ENCODE measurements at places on chromosomes 5 and 9. TPM values are rescaled to one million over a fixed set of nuclear protein-coding genes. Genes with fewer than 3 reads are reported as not detected.

DNA sequence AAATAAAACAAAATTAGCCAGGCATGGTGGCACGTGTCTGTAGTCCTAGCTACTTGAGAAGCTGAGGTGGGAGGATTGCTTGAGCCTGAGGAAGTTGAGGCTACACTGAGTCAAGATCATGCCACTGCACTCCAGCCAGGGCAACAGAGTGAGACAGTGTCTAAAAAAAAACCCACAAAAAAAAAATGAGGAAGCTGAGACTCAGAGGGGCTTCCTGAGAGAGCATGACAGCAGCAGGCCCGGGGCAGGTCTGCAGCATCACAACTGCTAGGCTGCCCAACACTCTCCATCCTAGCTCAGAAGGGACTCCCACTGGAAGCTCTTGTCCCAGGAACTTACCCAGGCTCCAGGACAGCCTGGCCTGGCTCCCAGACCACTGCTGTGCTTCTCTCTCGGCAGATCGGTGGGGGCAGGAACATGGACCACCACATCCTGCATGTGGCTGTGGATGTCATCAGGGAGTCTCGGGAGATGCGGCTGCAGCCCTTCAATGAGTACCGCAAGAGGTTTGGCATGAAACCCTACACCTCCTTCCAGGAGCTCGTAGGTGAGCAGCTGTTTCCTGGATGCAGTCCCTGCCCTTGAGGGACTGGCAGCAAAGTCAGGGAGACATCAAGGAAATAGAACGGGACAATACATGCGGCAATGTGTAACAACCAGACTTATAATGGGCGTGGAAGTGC, 19.1 kb downstream of the PTGS1 start:
- peak; percentile 63 for DNase-seq

DNA sequence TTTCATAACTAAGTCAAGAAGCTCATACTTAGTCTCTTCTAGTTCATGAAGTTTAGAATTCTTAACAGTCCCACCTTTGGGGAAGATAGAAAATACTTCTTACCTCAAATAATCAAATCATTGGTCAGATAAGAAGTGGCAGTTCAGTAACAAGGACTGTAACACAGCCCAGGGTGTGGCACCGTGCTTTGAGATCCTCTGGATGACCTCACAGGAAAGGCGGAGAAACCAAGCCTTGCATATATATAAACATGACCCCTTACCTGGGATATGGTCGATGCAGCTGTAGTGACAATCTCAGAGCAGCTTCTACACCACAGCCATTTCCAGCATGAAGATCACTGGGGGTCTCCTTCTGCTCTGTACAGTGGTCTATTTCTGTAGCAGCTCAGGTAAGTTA, at the start of gene SPINK7:
TSS of gene SPINK7 (plus strand) at position 271 of the 400 bp plus-strand sequence. CDS start at position 332, 61 bp downstream.
- no peak for DNase-seq

DNA sequence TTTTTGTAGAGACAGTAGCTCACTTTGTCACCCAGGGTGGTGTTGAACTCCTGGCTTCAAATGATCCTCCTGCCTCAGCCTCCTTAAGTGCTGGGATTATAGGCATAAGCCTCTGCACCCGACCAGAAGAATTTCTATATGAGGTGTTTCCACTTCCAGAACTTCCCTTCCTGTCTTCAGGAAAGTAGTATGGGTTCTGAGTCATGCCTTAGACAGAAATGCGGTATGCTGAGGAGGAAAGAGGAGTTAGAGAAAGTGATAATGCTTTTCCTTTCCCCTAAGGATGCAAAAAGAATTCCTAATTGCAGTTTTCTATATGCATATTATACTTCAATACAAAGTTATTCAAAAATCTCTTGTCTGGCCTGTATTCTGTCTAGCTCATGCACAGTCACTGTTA, 16.4 kb upstream of the ADAMTSL1 start:
- DNase-seq = no peak

GRCh38 chr9:135228345-135228982, 141.0 kb downstream of the OLFM1 start:
- no peak for DNase-seq

GRCh38 chr9:88993871-88994460, 2.7 kb downstream of the S1PR3 start:
- DNase-seq = no peak

- DNase-seq = no peak
Measured at GRCh38 chr9:26516773-26517343, 375.7 kb downstream of the CAAP1 start.

DNA sequence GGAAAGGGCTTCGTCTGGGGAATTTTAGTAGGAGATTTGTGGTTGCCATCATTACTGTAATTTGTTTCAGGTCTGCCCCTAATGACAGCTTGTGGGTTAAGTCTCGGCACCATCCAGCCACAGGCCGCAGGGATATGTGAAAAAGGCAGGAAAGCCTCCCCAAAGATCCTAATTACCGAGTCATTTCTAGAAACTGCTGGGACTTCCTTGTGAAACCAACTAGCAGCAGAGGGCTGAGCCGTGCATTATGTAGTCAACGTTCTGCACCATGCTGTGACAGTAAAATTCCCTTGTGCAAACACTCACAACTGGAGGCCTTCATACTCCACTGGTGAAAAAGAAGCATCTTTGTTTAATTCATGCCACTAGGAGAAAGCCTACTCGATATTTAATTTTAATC, 230.3 kb downstream of the MPDZ start:
- DNase-seq = no peak

DNA sequence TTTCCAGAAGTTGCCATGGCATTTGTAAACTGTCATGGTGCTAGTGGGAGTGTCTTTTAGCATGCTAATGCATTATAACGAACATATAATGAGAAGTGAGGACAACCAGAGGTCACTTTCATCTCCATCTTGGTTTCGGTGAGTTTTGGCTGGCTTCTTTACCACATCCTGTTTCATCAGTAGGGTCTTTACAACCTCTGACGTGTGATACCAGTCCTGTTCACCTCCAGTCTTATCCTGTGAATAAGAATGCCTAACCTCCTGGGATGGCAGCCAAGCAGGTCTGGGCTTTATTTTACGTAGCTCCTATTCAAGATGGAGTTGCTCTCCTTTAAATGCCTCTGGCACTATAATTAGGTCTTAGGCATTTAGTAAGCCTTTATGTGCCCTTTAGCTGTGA, 20.4 kb upstream of the RFK start:
- DNase-seq = no peak

GRCh38 chr5:3489239-3489843, 106.3 kb upstream of the IRX1 start:
- DNase-seq = no peak

DNA sequence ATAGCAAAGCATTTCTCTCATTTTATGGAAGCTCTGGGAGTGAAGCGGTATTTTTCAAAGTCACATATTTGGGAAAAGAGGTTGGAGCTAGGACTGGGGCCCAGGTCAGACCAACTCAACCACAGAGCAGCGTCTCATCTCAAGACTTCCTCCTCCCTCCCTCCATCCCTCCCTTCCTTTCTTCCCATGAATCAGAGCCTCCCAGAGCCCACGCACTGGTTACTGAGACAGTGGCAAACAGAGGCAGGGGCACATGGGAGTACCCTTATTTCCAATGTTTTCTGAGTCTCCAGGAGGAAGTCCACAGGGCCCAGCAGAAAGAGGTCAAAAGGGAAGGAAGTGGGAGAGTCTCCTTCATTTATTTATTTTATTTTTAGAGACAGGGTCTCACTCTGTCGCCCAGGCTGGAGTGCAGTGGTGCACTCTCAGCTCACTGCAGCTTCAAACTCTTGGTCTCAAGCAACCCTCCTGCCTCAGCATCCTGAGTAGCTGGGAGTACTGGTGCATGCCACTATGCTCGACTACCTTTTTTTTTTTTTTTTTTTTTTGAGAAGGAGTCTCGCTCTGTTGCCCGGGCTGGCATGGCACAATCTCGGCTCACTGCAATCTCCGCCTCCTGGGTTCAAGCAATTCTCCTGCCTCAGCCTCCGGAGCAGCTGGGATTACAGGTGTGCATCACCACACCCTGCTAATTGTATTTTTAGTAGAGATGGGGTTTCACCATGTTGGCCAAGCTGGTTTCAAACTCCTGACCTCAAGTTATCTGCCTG, 52.5 kb upstream of the CDKN2AIPNL start:
- DNase-seq = no peak

DNA sequence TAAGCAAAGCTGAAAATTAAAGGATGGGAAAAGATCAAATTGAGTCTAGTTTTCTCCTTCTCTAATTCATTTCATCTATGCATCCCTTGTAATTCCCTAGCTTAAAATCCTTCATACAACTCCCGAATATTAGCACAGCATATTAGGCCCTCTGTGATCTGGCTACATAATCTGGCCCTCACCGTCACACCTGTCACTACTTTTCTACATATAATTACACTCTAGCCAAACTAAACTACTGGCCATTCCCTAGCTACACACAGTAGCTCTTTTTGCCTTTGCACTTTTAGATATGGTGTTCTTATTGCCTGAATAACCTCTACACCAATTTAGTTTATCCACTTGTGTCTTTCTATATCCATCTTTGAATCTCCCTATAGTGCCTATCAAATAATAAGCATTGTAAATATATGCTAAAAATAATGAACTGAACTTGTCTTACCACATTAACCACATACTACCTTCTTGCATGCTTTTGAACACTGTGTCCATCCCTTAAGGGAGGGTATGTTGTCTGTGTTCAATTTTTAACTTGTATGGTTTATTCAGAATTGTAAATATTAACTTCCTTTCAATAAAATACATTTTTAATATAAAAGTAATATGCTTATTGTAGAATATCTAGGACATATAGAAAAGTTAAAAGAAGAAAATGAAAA, 15.9 kb downstream of the RANBP6 start:
- DNase-seq = no peak

DNA sequence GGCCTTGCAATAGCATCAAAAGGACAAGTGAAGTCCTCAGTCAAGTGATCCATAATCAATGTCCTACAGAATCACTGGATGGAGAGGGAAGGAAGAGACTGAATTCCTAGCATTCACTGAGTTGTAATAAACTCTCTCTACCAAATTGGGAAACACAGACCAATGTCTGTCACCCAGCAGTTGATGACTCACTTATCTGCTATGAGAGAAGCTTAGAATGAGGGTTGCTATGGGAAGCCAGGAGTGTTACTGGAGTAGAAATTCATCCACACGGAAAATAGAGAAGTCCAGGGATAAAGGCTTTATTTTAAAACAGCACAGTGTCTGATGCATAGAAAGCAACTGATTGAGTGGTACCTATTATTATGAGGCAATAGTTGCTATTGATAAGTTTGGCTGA, 407.4 kb downstream of the BRINP1 start:
- DNase-seq = no peak

GRCh38 chr5:170067574-170068170, 38.0 kb upstream of the FOXI1 start:
- no peak for DNase-seq

The SHB gene
- total RNA-seq = 53.2 TPM

The LCN1 gene
- total RNA-seq = not detected

The PJA2 gene
- 94.8 TPM for total RNA-seq

The FAXDC2 gene
- total RNA-seq = 35.3 TPM

The SLC34A1 gene
- not detected for total RNA-seq

The ANKRD31 gene
- 3.7 TPM for total RNA-seq
